Colonic mucosa (tissue), 4 donors: ENCODE measurements at places on chromosomes 3 and 15. TPM values are rescaled to one million over a fixed set of nuclear protein-coding genes. Genes with fewer than 3 reads are reported as not detected.

The MEF2A gene
- 20.1 TPM for total RNA-seq

The MBNL1 gene
- total RNA-seq, result 149 TPM

The BDH1 gene
- total RNA-seq, result 180 TPM

The MCF2L2 gene
- total RNA-seq, result 0.25 TPM

The GPR149 gene
- total RNA-seq, result not detected

The MME gene
- 1.4 TPM for total RNA-seq

The POLQ gene
- total RNA-seq, result 2.9 TPM

DNA sequence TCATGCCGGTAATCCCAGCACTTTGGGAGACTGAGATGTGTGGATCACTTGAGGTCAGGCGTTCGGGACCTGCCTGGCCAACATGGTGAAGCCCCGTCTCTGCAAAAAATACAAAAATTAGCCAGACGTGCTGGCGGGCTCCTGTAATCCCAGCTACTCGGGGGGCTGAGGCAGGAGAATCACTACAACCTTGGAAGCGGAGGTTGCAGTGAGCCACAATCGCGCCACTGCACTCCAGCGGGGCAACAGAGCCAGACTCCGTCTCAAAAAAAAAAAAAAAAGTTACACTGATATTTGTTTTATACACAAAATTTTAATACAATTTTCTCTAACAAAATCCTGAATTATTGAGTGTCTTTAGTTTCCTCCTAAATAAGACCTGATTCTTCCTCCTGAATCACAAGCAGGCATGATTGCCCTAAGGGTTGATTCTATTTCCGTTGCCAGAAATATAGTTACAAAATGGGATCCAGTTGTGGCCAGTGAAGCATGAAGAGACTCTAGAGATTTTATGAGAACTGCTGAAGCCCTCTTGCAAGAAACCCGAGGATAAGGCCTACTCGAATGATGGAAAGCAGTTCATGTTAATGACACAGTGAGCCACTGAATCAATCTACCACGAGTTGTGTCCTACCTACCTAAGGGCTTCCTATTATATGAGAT, 9.6 kb upstream of the SMARCC1 start:
- no peak for DNase-seq

- no peak for DNase-seq
These were observed 90.1 kb downstream of the AAGAB start for GRCh38 chr15:67164401-67164791.

DNA sequence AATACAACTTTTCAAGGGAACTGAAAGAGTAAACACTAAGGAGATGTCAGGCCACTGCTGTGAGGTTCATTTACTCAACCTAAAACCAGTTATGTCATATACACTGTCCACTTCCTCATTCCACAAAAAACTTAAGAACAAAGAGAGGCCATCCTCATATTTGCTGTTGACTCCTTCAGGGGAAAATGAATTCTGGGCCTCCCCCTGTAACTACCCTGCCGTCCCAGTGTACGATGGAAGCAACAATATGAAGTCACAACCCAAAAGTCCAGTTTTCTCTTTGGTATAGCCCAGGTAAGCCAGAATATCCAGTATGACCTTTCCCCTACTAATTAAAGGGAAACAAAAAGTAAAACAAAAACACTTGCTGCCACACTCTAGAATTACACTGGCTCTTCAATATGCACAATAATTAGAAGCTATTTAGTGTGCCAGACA, 16.2 kb downstream of the CEP152 start:
- DNase-seq, result no peak

- no peak for DNase-seq
These were observed 7.1 kb upstream of the EMC4 start for GRCh38 chr15:34217587-34218225.

- DNase-seq, result no peak
These were observed 48.9 kb downstream of the GRK7 start for GRCh38 chr3:141812084-141812483.

DNA sequence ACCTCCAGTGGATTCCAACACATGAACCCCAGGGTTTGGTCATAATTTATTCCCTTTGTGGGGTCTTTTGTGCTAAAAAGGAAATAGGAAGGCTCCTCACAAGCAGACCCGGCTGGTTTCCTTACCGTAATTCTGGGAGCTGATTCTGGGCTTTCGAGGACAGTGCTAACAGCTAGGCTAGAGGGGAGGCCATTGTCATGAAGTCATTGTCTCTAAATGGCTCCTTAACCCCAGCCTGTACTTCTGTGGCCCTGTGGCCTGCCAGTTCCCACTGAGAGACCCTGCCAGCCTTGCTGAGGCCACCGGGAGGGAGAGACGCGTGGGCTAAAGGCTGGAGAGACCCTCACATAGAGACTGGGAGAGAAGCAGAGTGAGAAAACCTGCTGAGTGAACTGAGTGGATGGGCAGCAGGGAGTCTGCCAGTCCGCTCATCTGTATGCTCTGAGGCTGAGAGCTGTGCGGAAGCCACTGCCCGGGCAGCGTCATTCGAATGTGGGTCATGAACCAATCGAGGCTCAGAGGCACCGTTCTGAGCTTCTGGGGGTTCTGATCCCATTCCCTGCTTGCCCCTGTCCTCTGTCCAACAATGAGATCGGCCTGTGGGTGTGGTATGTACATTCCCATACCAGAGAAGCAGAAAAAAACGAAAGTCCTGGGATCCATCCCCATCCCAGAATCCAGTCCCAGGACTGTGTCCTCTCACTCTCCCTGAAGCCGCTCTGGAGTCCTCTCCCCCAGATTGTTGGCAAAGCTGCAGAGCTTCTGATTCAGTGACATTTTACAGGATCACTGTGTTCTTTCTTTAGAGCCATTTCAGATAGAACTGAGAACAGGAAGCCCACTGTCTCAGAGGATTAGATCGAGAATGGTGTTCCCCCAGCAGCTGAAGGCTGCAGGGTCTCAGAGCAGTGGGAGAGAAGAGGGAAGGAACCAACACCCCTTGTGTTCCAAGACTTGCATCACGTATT, 21.3 kb upstream of the DGKG start:
- DNase-seq, result no peak

- DNase-seq, result peak; percentile 69
These were observed 25.9 kb downstream of the SNX33 start for GRCh38 chr15:75673426-75674235.

GRCh38 chr15:74709011-74709410, 13.2 kb upstream of the EDC3 start:
- no peak for DNase-seq

DNA sequence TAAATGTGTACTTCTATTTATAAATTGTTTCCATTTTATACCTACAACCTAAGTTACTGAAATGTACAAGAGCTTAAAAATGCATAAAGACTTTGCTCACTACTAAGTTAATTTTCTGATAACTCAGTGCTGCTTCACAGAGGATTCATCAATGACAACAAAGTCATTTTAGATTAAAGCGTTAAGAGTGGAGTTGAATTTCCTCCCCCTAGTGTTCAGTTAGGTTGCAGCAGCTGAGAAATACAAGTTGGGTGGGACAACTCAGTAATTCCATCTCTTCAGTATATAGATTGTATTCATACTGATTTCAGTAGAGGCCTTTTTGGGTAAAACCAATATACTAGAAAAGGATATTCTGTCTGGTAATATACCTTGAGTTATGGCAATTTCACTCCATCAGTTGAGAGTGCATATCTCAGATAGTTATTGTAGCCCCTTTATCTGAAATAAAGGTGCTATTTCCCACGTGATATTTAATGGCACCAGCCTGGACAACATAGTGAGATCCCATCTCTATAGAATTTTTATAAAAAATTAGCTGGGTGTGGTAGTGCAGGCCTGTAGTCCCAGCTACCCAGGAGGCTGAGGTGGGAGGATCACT, 6.9 kb upstream of the RPL35A start:
- no peak for DNase-seq

GRCh38 chr15:52575072-52575471, 6.2 kb upstream of the ARPP19 start:
- DNase-seq, result no peak

DNA sequence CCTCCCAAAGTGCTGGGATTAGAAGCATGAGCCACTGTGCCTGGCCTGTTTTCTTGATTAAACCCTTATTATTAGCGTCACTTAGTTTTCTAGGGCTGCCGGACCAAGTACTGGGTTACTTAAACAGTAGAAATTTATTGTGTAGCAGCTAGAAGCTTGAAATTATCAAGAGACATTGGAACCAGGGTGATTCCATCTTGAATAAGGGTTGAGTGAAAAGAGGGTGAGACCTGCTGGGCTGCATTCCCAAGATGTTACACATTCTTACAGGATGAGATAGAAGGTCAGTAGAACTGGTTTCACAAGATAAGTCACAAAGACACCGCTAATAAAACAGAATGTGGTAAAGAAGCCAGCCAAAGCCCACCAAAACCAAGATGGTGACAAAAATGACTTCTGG, 18.6 kb upstream of the FSTL1 start:
- DNase-seq, result no peak

GRCh38 chr3:191523148-191523547, 62.2 kb downstream of the PYDC2 start:
- no peak for DNase-seq

DNA sequence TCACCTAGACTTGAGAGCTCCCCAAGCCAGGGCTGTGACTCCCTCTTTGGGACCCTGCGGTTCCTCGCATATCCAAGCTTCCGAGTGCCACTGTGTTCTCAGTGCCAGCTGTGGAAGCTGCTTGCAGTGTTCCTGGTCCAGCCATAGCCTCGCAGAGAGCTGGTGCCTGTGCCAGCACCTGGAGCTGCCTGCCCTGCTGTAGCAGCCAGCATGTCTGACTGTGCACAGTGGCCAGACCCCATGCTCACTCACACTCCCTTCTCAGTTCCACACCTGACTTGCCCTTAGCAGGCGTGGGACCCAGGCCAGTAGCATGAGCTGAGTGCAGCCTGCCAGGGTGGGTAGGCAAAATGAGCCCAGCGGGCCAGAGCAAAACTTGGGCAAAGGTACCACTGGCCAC, 25.3 kb downstream of the LRRC49 start:
- no peak for DNase-seq

GRCh38 chr15:81480645-81481053, 106.6 kb upstream of the TMC3 start:
- peak; percentile 50 for DNase-seq

GRCh38 chr3:120274739-120275167, 10.3 kb downstream of the GPR156 start:
- DNase-seq, result no peak

- DNase-seq, result no peak
These were observed 252.3 kb downstream of the VGLL3 start for GRCh38 chr3:86738684-86739083.

- no peak for DNase-seq
These were observed 26.9 kb downstream of the PRKAR2A start for GRCh38 chr3:48820612-48821324.
